ENCODE measurements at places on chromosomes 7 and 10. TPM values are rescaled to one million over a fixed set of nuclear protein-coding genes. Genes with fewer than 3 reads are reported as not detected.

PPP1R3A gene
- polyA plus RNA-seq, result not detected

FFAR4 gene
- not detected for polyA plus RNA-seq

PPA1 gene
- polyA plus RNA-seq, result 49.8 TPM

AASS gene
- polyA plus RNA-seq, result 7.1 TPM

- no peak for DNase-seq
These were observed 9.0 kb downstream of the SPOCK2 start for GRCh38 chr10:72079356-72079755.

DNA sequence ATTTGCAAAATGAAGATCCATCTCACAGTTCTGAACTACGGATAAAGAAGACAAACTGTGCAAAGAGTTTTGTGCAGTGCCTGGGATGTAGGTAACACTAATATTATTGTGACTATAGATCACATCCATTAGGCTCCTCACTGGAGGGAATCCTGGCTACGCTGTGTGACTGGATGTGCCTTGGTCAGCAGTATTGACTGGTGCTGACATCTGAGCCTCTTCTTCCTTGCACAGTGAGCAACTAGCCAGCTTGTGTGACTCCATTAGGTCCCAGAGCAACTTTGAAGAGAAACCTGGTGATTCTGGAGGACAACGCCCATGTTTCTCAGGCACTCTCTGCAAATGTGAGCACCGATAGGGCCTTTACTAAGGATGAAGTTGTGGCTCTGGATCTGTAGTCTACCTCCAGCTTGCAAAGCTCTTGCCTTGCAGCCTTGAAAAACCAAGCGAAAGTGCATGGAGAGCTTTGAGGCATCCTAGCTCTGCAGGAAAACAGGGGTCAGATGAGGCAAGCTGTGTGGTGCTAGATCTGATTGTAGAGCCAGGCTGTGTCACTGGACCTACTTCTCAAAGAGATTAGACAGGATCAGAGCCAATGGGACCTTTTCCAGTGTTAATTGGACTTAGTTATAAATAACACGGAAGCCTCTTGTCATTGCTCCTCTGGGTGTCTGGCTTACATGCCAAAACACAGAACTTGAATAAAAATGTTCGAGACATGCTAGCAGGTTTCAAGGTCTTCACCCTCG is 303.6 kb upstream of the LYZL1 start:
- DNase-seq, result no peak

- no peak for DNase-seq
These were observed 138.7 kb upstream of the DGKB start for GRCh38 chr7:15041226-15041625.

DNA sequence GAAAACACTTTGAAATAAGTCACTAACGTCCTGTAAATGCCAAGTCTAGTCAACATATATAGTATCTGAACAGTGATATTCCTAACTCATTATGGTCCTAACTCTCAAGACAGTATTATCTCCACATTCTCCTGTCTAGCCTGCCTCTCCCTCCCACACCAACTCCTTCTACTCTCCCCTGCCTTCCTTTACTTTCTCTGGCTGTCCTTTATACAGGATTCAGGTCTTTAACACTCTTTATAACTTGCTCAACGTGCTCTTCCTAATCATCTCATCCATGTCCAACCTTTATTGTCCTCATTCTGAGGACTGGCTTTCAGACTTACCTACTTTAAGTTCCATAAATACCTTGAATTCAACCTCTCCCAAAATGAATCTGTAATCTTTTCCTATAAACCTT is 42.5 kb downstream of the MTPN start:
- DNase-seq, result no peak

- no peak for DNase-seq
These were observed 53.5 kb downstream of the ZNF37A start for GRCh38 chr10:38147686-38148085.

- DNase-seq, result no peak
These were observed 94.4 kb downstream of the MAP3K8 start for GRCh38 chr10:30528429-30528786.

All from BJ (cell line).